ELR (cell line): ENCODE measurements at places on chromosomes 4 and X.
A peak's percentile ranks its signal among the peaks of the same experiment; 100 is the strongest.

DNA sequence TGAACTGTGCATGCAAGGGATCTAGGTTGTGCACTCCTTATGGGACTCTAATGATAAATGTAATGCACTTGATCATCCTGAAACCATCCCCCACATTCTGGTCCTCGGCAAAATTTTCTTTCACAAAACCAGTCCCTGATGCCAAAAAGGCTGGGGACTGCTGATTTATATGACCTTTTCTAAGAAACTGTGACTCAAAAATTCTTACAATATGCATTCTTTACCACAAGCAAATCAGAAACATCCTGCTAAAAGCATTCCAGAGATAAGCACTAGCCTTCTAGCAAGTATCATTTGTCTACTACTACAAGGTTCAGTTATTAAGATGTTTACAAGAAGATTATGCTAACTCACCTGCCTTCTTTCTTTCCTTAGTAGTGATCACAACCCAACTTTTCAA lies 166.5 kb upstream of the PCDH7 start:
- peak; percentile 15 for DNase-seq

DNA sequence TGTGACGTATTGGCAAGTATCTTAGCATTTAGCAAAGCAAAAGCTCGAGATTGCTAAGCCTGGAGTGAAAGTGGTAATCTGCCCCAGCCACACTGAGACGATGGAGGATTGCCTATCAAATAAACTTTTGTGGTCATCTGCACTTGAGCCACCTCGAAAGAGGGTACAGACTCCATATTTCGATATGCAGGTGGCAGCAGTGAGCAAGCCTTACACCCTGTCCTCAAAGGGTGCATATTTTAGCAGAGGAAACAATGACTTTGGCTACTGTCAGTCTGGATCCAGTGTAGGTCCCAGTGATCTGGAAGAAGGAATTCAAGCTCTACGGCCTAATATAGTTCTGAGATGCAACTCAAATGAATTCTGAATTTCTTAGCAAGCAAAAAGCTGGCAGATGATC lies 153.9 kb downstream of the ATG4A start:
- DNase-seq, result peak; percentile 3

DNA sequence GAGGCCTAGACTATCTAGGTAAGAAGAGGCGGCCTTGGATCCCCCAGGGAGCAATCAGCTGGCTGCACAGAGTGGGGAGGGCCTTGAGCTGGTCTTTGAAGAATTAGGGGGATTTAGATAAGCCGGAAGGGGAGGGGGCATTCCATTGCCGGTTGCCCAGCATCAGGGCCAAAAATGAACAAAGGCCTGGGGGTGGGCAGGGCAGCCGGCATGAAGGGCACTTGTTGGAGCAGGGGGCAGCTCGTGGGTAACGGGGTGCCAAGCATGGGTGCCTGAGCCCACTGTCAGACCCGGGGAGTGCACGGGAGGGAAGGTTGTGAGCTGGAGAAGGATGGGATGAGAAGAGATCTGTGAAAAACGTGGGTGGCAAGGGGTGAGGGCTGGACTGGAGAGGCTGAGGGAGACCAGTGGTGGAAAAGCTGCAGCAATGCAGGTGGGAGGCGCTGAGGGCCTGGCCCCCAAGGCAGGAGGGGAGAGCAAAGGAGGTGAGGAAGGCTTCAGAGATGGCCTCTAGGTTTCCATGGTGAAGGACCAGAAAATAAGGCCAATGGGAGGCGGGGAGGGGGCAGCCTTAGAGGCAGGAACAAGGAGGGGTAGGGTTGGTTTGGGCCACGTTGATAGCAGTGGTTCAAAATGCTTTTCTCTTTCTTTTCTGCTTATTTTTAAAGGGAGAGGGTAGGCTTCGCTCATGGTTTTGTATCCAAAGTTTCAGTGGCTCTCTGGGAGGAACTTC lies 8.6 kb downstream of the KLF3 start:
- no peak for DNase-seq

- DNase-seq, result no peak
Observed at GRCh38 chr4:97500423-97500822, 642.9 kb downstream of the STPG2 start.

DNA sequence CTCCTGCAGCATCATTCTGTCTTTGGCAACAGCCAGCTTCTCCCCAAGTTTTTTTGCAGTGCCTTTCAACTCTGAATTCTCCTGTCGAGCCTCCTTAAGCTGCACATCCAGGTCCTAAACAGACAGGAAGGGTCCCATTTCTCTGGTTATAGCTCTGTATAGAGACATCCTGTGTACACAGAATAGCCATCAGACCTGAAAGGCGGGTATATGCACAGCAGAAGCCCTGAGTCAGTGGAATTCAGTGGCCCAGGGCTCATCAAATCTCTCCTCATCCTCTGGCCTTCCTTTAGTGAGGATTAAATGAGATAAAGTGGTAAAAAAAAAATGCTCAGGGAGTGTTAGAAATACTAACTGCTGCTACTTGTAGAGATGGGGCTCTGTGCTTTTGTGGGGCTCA lies 73.8 kb downstream of the FAM184B start:
- DNase-seq, result no peak

DNA sequence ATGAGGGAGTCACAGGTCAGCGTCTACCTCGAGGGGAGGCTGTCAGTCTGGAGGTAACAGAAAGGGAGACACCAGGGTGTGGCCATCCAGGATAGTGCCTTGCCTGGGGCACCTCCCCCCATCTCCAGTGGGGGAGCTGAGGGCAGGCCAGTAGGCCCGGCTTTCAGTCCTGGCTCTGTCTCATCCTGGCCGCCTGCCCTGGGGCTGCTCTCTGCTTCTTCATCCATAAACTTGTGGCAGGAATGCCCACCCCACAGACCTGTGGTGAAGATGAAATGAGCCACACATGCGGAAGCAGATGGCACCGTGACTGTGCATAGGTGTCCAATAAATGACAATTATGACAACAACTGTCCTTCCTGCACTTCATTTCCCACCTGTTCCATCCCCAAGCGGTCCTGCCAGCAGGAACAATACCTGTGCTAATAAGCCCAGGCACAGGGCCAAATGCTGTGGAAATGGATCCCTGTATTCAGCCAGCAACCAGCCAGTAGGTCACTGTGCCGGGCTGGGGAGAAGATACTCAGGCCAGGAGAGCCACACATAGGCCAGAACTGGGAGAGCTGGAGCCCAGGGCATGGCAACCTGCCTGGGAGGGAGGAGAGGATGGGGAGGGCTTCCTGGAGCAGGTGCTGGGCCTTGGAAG lies 30.2 kb downstream of the TRO start:
- DNase-seq, result no peak

GRCh38 chr4:125319311-125319710 lies 4.6 kb downstream of the FAT4 start:
- no peak for DNase-seq

DNA sequence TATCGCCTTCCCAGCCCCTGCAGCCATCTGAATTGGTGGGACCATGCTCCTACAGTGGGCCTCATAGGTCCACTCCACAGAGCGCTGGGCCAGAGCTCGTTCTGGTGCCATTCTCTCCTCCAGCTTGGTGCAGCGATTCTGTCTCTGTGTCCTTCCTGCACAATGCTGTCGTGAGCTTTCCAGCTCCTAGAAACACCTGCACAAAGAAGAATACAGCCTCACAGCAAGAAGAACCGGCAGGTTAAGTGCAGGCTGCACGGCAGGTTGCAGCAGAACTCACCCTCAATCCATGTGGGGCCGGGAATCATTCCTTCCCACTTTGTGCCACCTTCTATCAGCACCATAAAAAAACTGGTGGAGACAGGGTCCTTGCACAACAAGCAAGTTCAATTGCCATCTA lies 101.2 kb upstream of the ENPP6 start:
- no peak for DNase-seq

DNA sequence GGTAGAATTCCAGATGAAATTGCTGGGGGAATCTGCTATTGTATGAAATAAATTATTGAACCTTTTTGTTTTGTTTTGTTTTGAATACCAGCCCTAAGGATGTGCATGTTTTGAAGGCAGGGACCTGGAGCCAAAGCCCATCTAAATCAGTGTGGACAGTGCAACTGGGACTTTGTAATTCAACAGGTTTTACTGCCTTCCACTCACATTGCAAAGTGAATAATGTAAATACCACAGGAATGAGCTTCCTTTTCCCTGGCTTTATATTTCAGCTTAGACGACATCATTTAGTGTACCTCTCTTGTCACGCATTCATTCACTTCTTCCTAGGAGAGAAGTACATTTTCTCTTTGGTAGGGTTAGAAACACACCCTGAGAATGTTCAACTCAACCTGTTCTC lies 795.0 kb downstream of the CENPC start:
- DNase-seq, result peak; percentile 36

DNA sequence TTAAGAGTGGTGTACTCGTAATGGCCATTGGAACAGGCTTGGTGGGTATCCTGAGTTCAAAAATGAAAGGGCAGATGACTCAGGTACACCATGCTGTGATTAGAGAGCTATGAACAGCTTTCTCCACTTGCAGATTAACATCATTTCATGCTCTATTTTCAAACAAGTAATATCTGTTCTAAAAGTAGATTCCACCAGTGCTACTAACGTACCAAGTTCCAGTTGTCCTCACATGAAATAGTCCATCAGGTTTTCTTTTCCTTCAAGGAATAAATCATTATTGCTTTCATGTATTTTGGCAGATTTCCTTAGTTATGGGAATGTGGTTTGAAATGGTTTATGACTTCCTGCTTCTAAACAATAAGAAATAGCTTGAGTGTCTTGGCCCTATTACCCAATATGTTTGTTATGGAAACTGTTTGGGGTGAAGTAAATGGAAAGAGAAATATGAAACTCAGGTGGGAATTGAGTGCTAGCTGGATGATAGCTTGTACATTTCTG lies 49.9 kb downstream of the PCDH7 start:
- DNase-seq, result peak; percentile 71

GRCh38 chr4:85416094-85416493 lies 58.9 kb upstream of the ARHGAP24 start:
- no peak for DNase-seq

GRCh38 chr4:11937941-11938340 lies 509.2 kb upstream of the HS3ST1 start:
- no peak for DNase-seq

DNA sequence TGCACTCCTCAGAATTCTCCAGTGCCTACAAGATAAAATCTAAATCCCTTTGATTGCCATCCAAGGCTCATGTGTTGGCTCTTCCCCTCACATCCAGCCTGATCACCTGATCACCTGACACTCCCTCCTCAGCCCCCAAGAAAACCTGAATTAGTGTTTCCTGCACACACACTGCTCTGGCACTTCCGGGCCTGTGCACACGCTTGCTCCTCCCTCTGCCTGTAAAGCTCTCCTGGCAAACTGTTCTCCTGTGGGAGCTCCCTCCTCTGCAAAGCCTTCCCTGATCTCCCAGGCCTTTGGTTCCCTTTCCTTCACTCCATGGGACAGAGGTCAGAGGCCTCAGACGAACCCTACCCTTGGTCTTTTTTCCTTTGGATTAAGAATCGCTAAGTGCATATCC lies 19.9 kb downstream of the PHKA2 start:
- peak; percentile 20 for DNase-seq

DNA sequence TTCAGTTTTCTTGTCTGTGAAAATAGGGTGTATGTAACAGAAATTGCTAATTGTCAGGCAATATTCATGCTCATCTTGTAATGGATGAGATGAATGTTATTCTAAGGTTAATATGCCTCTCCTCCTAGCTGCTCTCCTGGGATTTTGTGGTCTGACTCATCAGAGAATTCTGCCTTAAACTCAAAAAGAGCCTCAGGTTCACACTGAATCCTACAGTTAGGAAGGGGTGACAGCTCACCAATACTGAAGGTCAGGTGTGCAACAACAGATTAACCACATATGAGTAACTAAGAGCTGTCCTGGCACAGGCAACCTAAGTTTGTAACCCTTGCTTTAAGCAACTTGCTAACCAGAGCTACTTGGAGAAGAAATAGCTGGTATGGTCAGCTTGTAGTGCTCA lies 197.7 kb downstream of the SPATA18 start:
- no peak for DNase-seq

DNA sequence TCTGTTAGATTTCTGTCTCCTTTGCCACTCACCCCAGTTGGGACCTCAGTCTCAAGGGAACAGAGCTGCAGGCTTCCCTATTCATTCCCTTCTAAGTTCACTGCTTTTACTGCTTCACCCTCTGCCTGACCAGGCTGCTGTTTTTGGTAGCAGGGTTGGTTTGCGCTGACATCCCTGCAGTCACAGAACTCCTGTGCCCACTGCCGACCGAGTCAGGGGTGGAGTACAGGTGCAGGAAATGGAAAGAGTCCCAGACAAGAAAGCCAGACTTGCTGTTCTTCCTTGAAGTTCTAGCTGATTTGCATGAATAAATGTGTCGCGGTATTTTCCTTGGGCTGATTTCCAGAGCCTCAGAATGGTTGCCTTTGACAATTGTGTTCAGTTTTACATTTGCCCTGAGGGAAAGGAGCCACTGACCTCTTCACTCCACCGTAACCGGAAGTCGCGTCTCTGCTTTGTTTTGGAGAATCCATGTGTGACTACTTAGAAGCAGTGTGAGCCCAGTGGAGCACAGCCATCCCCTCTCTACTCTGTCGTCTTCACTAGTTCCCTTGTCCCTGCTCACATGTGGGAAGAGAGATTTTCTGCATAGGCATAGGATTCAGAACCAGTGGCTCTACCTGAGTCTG lies 84.8 kb downstream of the TNIP2 start:
- no peak for DNase-seq

- DNase-seq, result peak; percentile 32
Observed at GRCh38 chrX:12563121-12563520, 228.1 kb upstream of the PRPS2 start.

DNA sequence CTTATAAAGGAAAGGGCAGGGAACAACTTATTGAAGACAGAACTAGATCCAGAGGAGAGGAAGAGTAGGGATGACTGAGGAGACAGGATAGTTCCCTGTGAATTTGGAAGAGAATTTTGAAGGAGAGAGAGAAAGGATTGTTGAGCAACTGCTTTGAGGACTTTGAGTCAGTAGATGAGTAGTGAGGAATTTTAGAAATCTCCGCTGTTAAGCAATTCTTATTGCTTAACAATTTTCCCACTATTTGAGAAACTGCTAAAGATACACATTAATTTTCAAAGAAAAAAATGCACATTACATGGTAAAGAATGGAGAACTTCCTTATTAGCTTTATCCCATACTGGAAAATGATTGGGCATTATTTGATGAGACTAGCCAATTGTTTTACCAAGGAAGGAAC lies 116.3 kb upstream of the NRK start:
- DNase-seq, result no peak

GRCh38 chrX:101078716-101079598 lies at the start of gene TMEM35A:
TMEM35A (plus strand) TSS chrX:101078879; CDS start chrX:101079003, 124 bp downstream.
- DNase-seq, result peak; percentile 49

- no peak for DNase-seq
Observed at GRCh38 chrX:153423652-153424051, 12.4 kb downstream of the ZFP92 start.

- no peak for DNase-seq
Observed at GRCh38 chrX:66328950-66329596, 165.0 kb downstream of the HEPH start.
